ENCODE measurements at places on chromosomes 3 and 15.

- DNase-seq, result no peak
These were observed 405.4 kb upstream of the THRB start for GRCh38 chr3:24899901-24900603.

- DNase-seq, result no peak
These were observed 399.6 kb upstream of the TBL1XR1 start for GRCh38 chr3:177596816-177597271.

GRCh38 chr3:115691964-115692363 is 68.7 kb downstream of the GAP43 start:
- DNase-seq, result no peak

DNA sequence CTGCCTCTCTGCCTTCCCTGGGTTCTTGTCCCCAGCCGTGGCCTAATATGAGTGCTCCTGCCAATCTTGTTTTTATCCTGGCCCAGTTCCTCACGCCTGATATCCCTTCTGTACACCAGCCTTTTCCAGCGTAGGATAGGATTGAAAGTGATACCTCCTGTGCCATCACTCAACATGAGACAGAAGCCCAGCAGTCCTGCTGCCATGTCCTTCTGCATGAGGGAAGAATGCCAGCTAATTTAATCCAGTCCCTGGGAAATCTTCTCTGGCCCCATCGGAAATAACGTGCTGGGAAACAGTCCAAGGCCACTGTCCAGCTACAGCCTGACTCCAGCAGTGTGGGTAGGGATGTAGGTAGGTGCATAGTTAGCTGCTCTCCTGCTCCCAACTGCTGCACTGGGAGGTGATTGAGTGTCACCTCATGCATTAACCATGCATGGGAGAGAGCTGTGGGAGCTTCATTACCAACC is 92.0 kb upstream of the TPM1 start:
- no peak for DNase-seq

GRCh38 chr3:157793745-157794144 is 290.5 kb upstream of the VEPH1 start:
- no peak for DNase-seq

DNA sequence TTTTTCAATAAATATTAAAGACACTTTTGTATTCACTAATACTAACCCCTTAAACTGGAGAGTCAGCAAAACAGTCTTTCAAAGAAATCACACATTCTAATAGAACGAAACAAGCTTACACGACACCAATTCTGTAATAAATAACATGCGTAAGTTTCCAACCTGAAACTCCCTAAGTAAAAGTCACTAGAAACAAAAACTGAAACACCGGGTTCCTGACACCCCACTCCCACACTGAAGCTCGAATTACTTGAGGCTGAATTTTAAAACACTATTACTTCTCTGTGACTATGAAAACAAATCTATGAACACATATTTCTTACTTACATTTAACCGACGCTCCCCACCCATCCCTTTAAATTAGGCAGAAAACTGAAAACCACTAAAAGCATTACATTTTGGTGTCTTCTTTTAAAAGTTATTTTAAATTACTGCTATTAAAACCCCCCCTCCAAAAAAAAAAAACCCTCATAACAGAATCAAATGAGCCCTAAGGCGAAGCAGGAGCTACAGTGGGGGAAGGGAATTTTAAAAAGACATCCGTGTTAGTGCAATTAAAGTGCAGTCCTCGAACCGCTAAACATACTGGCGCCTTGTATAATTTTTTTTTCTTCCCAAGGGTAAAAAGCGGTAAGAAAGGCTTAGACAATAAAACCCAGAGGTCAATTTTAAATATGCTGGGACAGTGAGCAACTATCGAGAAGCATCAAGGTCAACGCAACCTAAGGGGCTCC is 878 bp downstream of the SPPL2A start:
- peak; percentile 27 for DNase-seq

DNA sequence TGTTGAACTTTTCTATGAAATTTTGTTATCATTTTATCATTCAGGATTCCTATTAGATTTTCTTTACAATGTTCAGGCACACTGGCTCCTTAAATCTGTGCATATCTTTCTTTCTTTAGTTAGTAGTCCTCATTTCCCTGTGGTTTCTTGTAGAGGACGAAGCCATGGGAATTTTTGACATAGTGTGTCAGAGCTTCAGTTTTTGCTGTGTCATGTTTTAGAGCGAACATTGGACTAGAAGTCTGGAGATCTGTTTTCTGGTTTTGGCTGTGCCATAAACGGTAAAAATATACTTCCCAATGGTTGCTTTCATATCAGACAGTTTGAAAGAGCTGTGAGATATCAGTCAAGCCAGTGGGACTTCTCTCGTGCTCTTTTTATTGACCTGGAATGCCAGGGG is 105.2 kb downstream of the CHCHD4 start:
- DNase-seq, result no peak

DNA sequence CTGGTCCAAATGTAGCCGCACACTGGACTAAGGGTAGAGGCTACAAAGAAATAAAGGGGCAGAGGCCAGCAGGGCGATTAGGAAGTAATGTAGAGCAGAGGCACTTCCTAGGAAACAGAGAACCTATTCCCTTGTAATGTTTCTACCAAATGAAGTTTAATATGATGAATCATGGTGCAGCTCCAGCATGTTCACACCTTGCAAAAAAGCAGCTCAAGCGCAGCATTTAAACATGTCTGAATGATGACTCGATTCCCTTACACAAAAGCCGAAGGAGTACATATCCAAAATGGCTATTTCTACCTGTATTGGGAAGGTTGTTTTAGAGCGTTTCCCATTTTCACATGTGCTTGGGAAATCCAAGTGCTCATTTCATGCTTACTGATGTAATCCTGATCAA is 204.8 kb downstream of the MECOM start:
- no peak for DNase-seq

DNA sequence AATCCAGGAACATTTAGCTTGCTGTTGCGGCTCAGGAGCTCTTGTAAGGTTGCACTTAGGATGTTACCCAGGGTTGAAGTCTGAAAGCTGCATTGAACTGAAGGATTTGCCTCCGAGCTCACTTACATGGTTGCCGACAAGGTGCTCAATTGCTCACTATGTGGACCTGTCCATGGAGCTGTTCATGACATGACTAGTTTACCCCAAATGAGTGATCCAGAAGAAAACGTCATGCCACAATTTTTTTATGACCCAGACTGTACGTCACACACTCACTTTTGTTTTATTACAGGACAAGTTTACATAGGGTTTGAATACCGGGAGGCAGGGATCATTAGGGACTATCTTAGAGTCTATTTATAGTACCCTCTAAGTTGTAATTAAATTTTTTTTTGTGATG is 21.0 kb upstream of the CLDN11 start:
- no peak for DNase-seq

GRCh38 chr15:38514601-38515000 is 50.0 kb downstream of the RASGRP1 start:
- no peak for DNase-seq

GRCh38 chr3:125103406-125103805 is 47.6 kb upstream of the HEG1 start:
- DNase-seq, result no peak

GRCh38 chr15:72599855-72600464 is 54.5 kb upstream of the GOLGA6B start:
- DNase-seq, result peak; percentile 3

GRCh38 chr3:79250746-79251145 is 517.1 kb downstream of the ROBO1 start:
- no peak for DNase-seq

DNA sequence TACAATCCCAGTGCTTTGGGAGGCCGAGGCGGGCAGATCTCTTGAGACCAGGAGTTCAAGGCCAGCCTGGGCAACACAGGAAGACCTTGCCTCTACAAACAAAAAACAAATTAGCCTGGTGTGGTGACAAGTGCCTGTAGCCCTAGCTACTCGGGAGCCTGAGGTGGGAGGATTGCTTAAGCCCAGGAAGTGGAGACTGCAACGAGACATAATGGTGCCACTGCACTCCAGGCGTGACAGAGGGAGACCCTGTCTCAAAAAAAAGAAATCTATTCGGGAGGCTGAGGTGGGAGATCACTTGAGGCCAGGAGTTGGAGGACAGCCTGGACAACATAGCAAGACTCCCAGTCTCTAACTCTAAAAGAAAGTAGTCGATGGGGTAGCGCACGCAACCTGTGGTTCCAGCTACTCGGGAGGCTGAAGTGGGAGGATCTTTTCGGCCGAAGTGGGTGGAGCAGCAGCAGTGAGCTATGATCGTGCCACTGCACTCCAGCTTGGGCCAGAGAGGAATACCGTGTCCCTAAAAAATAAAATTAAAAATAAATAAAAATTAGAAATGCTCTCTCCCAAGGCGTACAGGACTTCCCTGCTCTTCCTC is 775 bp downstream of the C3orf33 start:
- DNase-seq, result peak; percentile 9

DNA sequence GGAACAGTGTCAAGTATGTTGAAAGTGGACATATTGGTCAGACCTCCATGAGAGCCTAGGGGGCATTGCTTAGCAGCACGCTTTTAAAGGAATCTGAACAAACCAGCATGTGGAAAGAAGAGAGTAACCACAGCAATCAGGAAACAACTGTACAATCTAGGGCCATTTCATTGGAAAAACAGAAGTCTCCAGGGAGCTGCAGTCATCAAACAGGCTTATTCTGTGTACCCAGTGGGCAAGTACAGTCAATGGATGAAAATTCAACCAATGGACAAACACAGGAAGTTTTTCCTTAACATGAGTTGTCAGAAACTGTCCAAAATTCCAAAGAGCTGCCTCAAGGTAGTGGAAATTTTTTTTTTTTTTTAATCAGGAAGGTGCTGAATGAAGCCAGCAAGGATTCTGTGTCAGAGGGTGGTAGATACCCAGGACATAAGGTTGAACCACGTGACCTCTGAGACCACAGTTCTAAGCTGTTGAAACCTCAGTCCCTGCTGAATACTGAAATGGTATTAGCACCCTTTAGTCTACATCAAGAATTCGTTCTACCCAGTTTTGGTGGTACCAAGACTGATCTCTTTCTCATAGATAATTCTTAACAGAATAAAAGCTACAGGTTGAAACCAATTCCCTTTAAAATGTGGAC is 4.4 kb upstream of the DLG1 start:
- no peak for DNase-seq

GRCh38 chr15:29835301-29835700 is 13.0 kb upstream of the TJP1 start:
- DNase-seq, result no peak

- no peak for DNase-seq
These were observed 8.8 kb upstream of the FAM107A start for GRCh38 chr3:58585994-58586393.

DNA sequence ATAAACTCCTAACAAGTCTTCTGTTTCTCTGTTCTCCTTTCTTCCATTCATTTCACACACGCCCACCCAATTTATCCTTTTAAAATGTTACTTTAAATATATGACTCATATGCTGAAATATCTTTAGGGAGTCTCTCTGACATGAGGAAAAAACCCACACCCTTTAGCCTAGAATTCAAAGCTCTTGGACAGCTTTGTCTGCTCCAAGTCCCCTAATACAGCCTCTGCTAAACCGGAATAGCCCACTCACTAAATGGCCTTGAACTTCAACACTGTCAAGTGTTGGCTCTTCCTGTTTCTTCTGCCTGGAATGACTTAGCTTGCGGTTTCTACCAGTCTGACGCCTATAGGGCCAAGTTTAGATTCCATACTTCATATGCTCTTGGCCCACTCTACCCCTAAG is 3.3 kb upstream of the CD96 start:
- DNase-seq, result no peak

DNA sequence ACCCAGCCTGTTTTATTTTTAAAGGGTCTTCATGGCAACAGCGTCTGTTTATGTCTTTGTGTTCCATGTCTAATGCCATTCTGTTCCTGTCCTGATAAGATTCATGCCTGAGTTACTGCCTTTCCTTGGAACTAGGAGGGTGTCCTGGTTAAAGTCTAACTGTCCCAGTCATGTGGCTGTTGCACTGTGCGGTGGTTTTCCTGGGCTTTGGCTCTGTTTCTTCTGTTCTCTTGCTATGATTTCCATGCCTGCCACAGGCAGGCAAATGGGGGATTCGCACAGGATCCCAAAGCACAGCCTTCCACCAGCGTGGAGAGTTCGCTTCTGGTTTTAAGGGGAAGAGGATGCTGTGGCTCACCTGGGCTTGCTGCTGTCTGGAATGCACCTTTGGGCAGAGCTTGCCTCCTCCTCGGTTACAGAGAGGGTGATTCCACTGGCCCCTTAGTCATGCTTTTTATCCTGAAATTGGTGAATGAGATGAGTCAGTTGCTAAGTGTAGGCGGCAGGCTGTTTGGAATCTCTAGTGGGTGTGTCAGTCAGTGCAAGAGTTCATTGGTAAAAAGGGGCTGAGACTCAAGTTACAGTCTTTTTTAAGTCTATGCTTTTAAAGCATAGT is 86.8 kb downstream of the CCK start:
- DNase-seq, result no peak

- no peak for DNase-seq
These were observed 139.5 kb downstream of the ADAMTS9 start for GRCh38 chr3:64548200-64548889.

- no peak for DNase-seq
These were observed 313.6 kb downstream of the FOXP1 start for GRCh38 chr3:71269906-71270305.

DNA sequence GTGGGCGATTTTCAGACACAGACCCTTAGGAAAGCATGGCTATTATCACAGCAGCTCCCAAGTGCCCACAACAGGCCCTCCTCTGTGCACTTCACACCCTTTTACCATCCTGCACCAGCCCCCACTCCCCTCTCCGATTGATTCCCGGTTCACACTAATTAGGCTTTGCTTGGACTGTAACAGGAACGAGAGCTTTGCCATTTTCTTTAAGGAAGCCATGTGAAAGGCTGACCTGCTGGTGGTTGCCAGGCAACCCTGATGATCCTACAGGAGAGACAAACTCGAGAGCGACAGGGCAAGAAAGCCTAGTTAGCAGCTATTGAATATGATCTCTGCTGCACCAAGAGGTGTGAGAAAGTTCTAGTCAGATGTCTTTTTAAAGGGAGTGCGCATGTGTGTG is 28.2 kb upstream of the DET1 start:
- DNase-seq, result no peak

- no peak for DNase-seq
These were observed 2.7 kb downstream of the MSL2 start for GRCh38 chr3:136193278-136194054.

- no peak for DNase-seq
These were observed 367.5 kb downstream of the PTPRG start for GRCh38 chr3:61928776-61929314.

DNA sequence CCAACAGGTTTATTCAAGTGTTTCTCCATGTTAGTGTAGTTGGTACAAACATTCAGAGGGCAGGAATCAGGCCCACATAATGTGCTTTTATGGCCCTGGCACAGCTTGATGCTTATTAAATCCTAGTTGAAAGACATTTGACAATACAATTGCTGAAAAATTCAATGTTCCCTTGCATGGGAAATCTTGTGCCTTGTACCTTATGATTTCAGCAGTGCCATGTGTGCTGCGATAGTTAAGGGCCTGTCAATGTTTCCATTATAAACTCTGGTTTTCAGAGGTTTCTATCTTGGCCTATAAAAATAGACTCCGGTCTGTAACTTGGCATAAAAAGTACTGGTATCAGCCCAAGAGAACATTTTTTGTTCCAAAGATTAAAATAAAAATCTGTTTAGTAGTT is 207.2 kb downstream of the TBC1D5 start:
- DNase-seq, result no peak

All from stimulated activated CD4-positive, alpha-beta T cell treated with anti-CD3 and anti-CD28 coated beads, TNF-alpha, amount 100 ng/mL, for 24 hours (primary cell).